ENCODE measurements at places on chromosomes 3 and 15.

DNA sequence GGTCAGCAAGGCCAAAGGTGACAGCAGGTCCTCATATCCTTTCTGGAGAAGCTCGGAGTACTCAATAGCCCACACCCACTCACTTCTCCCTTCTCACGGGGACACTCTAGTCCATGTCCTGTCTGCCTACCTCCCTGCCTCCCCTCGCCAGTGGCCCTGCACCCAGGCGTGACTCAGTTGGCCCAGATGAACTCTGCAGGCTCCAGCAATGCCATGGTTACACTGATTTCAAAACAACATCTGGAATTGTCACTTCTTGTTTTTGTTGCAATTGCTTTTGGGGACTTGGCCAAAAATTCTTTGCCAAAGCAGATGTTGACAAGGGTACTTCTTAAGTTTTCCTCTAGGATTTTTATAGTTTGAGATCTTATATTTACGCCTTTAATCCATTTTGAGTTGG, 13.0 kb downstream of the IL16 start:
- no peaks in the 10 kb centered on the region for H3K36me3 ChIP-seq
- no peaks in the 10 kb centered on the region for H3K27me3 ChIP-seq
- DNase-seq, result no peak
- no peak overlapping the region for H3K27ac ChIP-seq

GRCh38 chr15:76991048-76991447, 3.9 kb upstream of the PSTPIP1 start:
- H3K27ac ChIP-seq, result no peak overlapping the region
- no peaks in the 10 kb centered on the region for H3K27me3 ChIP-seq
- no peak overlapping the region for H3K4me3 ChIP-seq
- no peak for DNase-seq
- H3K36me3 ChIP-seq, result no peaks in the 10 kb centered on the region

DNA sequence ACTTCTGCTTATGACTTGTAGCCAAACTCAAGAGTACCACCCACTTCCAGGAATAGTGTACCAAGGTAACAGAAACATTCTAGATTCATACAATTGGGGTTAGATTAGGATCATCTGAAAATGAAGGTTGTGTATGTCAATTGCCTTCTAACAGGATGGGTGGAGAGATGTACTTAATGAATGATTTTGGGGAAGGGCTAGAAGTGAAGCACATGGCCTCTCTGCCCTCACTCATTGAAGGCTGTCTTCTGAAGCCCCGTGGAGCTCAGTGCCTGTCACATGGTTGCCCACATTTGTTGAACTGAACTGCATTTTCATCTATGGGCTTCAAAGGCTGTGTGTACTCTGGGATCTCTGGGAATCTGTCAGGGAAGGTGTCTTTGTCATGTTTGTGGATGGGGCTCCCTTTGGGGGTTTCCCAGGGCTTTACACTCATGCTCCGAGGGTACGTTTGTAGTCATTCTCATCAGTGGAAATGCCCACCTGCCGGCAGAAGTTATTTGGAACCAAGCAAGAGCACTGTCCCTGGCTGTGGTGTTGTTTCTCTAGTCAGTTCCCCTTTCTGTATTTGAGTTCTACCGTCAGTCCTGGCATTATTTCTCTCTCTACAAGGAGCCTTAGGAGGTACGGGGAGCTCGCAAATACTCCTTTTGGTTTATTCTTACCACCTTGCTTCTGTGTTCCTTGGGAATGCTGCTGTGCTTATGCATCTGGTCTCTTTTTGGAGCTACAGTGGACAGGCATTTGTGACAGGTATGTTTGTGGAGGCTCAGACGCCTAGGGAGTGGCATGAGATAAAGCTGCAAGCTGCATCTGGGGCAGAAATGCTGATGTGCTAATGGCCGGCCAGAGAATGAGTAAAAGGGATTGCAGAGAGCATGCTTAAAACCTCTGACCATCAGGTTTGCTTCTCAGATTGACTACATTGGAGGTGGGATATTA, 22.4 kb downstream of the CD86 start:
- H3K27me3 ChIP-seq, result no peaks in the 10 kb centered on the region
- H3K4me3 ChIP-seq, result no peak overlapping the region
- no peak for DNase-seq
- H3K36me3 ChIP-seq, result no peaks in the 10 kb centered on the region
- no peak overlapping the region for H3K27ac ChIP-seq
- peaks cover 18% of the 10 kb centered on the region for H3K4me1 ChIP-seq

DNA sequence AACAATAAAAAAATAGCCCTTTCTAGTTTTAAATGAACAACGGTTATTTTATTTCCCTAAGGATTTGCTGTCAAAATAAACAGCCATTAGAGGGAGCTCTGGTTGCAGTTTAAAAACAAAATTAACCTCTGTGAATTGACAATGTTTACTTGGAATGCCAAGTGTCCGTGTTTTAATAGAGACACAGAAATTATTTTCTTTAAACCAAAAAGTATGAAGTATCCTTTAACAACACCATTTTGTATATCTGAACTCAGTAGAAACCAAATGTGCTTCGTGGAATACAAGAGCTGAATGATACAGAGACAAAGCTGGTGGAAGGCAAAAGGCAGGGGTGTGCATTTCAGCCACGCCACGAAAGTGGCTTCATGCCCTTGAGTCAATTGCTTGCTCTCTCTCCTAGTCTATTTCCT, 74.4 kb downstream of the MOBP start:
- peak overlapping the region; percentile 6 for H3K4me3 ChIP-seq
- no peaks in the 10 kb centered on the region for H3K4me1 ChIP-seq
- H3K27me3 ChIP-seq, result peaks cover 6% of the 10 kb centered on the region
- no peak overlapping the region for H3K27ac ChIP-seq
- DNase-seq, result no peak

All from heart right ventricle (tissue), 16 donors.